ENCODE measurements at places on chromosomes 6 and 20.

- DNase-seq = no peak
These were observed 593.4 kb downstream of the UTRN start for GRCh38 chr6:144878577-144878976.

GRCh38 chr20:59342023-59342957 is 41.9 kb downstream of the EDN3 start:
- DNase-seq = no peak

GRCh38 chr6:46170357-46171289 is at the start of gene ENPP5:
ENPP5 (minus strand) TSS chr6:46170980; CDS start chr6:46168262, 2,718 bp downstream.
- no peak for DNase-seq

DNA sequence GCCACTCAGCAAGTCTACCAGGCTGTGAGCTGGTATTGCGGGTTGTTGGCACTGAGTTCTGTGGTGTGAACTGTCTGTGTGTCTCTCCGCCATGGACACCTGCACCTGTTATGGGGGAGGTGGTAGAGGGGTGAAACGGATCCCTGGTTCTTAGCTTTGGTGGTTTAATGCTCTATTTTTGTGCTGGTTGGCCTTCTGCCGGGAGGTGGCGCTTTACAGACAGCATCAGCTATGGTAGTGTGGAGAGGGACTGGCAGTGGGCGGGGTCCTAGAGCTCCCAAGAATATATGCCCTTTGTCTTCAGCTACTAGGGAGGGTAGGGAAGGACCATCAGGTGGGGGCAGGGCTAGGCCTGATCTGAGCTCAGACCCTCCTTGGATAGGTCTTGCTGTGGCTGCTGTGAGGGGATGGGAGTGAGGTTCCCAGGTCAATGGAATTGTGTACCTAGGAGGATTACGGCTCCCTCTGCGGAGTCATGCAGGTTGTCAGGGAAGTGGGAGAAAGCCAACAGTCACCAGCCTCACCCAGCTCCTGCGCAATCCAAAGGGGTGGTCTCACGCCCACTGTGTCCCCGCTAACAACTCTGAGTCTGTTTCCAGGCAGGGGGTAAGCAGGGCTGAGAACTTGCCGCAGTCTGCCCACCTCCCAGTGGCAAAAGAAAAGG is 154.3 kb downstream of the CCDC170 start:
- no peak for DNase-seq

- no peak for DNase-seq
These were observed 11.3 kb downstream of the NT5E start for GRCh38 chr6:85460921-85461797.

DNA sequence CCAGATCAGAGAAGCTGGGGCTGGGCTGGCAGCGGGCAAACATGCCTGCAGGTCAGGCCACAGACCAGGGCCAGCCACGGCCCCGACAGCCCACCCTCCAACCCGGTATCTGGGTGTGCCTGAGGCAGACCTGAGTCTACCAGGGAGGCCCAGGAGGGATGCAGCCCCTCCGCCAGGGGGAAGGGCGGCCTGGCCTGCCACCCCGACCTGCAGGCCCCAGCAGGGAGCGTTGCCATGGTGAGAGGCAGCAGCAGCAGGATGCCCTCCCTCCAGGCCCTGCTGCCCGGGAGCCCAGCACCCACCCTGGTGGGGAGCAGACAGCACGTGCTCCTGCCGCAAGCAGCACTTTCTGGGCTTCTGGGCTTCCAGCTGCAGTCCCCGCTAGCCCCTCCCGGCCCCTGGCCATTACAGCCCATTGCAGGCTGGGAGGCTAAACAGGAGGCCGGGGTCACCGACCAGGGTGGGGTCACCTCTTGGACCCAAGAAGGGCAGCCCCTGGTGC is 3.8 kb upstream of the EEF1A2 start:
- no peak for DNase-seq

DNA sequence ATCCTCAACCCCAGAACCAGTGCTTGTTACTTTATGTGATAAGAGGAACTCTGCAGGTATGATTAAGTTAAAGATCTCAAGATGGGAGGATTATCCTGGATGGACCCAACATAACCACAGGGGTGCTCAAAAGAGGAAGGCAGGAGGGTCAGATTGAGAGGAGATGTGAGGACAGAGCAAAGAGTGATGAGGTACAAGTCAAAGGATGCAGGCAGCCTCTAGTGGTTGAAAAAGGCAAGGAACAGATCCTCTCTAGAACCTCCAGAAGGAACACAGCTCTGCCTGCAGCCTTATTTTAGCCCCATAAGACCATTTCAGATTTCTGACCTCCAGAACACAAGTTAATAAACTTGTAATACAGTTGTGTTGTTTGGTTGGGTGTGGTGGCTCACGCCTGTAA is 41.2 kb downstream of the PDSS2 start:
- DNase-seq = no peak

DNA sequence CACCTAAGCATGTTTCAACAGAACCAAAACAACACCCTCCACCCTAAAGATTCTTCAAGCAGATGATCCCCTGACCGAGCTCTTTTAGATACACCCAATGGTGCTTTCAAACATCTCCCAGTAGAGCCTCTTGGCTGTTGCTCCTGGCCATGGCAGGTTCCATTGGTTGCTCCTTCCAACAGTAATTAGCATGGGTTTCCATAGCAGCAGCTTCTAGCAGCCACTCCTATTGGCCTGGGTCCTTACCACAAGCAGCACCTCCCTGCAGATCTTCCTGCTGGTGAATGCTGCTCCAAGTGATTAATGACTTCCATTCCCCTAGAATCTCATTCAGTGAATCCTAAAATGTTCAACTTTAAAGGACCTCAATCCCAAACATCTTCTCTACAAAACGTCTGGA is 13.9 kb downstream of the CCN2 start:
- no peak for DNase-seq

GRCh38 chr20:9066191-9066590 is 2.7 kb upstream of the PLCB4 start:
- DNase-seq = no peak

DNA sequence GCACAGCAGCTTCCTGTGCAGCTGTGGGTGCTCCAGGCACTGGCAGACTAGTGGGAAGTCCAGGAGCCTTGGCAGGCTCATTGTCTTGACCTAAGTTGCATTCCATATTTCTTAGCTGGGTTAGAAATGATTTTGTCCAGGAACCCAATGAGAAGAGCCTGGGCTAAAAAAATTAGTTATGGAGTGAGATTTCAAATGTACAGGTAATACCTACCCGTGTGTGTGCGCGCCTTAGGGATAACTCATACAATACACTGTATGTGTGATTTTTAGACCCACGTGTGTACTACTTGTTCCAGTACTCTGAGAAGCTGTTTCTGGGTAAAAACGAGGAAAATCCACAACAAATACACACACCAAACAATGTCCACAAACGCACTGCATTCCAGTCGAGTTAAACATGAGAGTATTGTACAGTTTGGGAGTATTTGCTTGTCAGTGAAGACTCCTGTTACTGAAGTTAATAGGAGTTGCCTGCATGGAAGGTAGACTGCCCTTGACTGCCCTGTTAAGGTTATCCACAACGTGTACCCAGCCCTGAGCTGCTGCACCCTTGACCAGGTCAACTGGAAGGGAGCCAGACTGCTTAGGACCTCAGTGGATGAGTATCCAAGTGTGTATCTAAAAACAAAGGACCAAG is 1.4 kb downstream of the PAQR8 start:
- no peak for DNase-seq

DNA sequence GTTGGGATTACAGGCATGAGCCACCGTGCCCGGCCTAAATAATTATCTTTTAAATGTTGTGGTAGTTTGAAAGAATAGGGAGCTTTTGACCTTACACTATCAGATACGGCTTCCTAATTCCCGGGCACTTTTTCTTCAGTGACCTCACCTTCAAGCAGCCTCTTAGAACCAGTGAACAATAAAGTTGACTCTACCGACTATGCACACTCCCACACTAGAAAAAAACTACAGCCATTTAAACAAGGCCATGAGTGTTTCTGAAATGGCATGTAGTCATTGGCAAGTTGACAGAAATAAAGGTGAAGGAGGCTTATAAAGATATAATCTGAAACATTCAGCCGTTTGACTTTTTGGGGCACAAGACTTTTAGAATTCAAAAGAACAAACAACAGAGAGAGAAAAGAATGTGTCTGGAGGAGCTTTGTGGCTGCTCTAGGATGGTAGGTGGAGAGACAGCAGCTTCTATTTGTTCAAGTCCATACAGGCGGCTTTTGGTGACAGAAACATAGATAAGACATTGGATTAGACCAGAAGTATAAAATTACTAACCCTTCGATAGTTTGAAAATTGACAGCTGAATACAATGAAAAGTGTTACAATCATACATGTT is 75.2 kb downstream of the GJA1 start:
- DNase-seq = no peak

DNA sequence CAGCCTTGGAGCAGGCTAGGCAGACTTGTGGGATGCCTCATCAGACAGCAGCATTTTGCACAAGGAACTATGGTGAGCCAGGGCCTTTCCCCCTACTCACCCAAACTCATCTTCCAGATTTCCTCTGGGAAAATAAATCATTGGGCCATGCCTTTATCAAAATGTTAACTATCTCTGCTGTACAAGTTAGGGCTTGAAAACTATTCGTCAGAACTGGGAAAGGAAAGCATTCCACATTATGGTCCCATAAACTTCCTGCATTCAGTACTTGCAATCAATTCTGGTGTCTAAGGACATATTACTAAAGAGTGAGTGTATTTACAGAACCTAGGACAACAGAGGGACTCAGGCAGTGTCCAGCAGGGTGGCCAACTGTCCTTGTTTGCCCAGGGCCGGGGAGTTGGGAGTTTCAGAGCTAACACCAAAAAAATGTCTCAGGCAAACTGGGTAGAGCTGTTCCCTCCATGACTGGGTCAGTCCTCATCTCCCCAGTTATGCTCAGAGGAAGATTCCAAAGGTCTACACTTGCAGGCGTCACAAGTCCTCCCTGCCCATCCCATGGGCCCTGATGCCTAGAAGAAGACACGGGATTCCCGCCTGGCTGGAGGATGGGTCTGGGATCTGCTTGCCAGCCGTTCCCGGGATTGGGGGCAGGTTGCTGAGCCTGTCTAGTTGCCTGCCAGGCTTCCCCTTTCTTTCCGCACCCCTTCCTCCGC is 72.2 kb downstream of the SLC22A3 start:
- DNase-seq = no peak

DNA sequence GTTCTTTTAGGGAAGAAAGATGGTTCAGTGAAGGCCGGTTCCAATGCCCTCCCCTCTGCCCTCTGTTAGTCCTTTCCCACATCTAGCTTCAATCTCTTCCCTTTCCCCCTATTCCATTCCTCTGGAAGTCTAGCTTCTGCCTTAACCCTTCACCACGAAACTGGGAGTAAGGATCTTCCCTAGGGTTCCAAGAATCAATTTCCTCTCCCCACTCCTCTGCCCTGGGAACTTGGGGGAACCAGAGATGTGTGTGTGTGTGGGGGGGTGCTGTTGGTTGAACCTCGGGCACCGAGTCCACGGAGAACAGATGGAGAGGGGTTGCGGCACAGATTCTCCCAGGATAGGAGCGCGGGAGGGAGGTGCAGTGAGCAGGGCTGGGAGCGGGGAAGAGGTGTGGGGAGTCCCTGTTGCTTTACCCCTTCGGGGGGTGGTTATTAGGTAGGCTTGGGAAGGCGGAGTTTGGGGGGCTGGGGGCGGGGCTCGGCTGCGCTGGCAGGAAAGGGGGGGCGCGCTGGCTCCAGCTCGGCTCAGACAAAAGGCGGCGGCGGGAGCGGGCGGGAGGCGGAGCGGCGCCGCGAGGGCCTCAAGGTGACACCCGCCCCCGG is at the start of gene TMEM151B:
Gene TMEM151B, plus strand, starts transcription at position 530 of the 605 bp plus-strand sequence. CDS start 293 bp downstream, outside the sequence.
- no peak for DNase-seq

- DNase-seq = peak; percentile 35
These were observed 702 bp downstream of the ETV7 start for GRCh38 chr6:36386495-36387439.

DNA sequence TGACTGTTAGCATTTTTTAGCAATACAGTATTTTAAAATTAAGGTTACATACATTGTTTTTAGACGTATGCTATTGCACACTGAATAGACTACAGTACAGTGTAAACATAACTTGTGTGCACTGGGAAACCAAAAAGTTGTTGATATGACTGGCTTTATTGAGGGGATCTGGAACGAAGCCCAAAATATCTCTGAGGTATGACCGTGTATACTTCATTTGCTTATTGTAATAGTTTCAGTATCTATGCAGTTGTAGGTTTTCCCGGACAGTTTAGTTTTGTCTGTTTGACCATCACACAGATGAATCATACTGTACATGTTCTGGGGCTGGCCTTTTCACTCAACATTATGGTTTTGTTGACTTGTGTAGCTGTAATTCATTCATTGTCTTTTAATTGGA is 6.9 kb upstream of the ZBTB12 start:
- DNase-seq = no peak

DNA sequence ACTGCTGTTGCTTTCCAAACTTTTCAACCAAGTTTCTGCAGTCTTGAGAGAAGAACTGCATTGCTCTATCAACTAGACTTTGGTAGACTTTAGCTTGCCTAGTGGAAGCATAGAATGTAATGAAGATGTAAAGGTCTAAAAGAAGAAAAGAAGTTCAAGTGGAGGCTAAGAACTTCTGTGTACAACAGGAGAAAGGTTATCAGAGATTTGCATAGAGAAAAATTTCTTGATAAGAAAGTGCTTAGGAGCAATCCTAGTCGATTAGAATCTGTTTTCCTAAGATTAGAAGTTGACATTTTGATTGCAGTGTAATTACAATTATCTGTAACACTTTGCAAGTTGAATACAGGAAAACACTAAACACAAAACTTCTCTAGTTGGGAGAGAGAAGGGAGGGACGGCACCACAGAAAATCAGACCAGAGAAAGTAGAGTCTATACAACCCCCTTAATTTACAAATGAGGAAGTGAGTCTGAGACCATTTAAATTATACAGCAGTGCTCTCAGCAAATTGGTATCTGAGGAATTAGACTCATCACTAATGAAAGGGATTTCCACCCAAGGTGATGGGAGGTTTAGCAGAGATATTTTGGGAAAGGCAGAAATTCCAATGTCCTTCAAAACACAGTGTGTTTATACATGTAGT is 194.3 kb upstream of the MARCKS start:
- no peak for DNase-seq

DNA sequence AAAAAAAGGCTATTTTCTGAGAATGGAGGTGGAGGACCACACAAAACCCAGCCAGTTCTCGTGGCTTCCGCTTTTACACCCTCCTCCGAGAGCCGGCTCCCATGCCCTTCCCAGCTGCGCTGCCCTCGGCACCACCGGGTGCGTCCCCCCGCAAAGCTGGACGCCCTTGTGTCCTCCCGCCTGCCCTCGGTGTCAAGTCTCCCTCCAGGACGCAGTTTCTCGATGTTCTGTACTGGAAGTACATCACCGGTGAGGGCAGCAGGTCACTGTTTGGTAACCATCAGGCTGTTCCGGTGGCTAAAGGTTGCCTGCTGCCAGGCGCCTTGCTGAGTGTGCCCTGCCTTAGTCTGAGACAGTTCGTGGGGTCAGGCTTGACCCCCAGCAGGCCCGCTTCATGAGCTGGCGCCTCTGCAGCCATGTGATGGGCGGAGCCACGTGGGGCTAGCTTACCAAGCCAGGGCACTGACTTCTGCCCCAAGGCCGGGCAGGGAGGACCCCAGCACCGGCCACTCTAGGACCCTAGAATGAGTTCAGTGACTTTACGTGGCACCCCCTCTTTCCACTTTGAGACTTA is 34.6 kb downstream of the RREB1 start:
- DNase-seq = no peak

GRCh38 chr6:158481690-158482473 is 78.0 kb upstream of the TMEM181 start:
- DNase-seq = peak; percentile 35

GRCh38 chr6:6039946-6040509 is 33.3 kb upstream of the NRN1 start:
- DNase-seq = no peak
